ENCODE measurements at places on chromosomes 4 and X.

- DNase-seq, result no peak
Observed at GRCh38 chr4:105092768-105093167, 53.9 kb upstream of the TET2 start.

GRCh38 chr4:38497121-38497520, 166.9 kb upstream of the KLF3 start:
- no peak for DNase-seq

DNA sequence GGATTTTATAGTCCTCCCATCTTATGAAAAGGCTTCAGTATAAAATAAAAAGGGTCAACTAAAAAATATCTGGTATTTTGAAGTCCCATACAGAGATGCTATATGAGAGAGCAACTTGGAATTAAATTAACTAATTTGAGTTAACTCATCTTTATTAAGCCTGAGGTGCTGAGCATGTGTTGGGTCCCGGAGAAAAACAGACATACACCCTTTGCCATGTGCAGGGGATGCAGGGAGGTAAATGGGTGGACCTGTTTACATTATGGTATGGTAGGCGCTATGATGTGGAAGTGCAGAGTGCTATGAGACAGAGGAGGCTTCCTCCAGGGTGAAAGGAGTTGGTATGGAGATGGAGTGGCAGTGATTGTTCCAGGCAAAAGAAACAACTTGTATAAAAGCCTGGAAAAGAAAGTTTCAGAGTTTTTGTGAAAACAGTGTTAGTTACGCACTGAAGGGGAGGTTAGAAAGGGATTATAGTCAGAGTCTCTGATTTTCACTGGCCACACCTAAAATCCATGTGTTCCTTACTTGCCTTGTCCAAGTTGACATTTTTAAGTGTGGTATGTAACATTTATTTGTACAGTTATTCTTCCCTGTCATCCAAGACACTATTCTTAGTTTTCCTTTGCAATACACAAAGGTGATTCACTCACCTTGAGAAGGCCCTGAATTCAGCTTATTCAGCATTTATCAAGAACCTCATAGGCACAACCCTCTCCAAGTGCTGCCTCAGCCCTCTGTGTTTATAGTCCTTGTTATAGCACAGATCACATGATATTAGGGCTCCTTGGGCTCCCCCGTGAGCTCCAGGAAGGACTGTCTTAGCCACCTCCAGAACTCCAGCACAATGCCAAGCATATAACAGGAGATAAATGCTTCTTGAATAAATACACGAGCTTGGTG, 152.0 kb downstream of the RASL11B start:
- no peak for DNase-seq

DNA sequence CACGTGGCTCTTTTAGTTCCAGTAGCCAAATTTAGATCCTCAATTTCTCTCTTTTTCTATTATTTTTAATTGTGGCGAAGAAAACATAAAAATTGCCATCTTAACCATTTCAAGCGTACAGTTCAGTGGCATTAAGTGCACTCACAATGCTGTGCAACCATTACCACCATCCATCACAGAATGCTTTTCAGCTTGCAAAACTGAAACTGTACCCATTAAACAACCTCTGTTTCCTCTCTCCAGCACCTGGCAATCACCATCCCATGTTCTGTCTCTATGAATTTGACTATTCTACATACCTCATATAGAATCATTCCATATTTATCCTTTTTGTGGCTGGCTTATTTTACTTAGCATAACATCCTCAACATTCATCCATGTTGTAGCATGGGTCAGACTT, 74.9 kb downstream of the METTL14 start:
- DNase-seq, result no peak

DNA sequence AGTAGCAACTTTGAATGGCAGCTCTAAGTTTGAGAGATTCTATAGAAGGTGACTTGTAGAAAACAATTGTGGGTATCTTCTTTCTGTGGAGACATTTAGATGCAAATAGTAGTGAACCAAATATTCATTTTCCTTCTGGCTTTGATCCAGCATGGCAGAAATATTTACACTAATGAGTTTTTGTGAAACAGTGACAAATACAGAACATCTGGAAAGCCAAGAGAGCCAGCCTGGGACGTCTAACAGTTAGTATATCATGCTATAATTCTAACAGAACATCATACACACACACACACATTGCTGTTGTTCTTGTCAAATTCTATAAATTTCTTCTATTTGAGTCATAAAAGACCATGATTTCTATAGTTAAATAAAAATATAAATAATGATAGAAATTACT, 1777.9 kb downstream of the ARAP2 start:
- no peak for DNase-seq

- no peak for DNase-seq
Observed at GRCh38 chr4:138560448-138560847, 318.3 kb upstream of the SLC7A11 start.

- no peak for DNase-seq
Observed at GRCh38 chr4:124046190-124046589, 649.6 kb downstream of the SPRY1 start.

DNA sequence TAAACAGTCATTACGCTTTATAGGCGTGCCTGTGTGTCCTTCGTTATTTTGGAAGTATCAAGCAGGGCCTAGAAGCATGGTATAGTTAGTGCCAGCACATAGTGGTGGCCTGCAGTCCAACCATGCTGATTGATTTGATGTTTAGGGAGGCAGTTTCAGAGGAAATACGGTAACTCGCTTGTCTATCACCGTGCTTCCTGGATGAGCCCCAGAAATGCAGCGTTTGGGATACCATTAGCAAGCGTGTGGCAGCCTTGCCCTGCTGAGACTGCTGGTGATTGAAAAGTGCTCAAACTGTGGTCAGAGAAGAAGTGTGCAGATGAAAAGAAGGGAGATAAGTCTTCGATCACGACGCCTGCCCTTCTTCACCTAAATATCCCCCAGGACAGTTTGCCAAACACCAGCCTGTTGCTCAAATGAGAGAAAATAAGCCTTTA, 158.4 kb downstream of the CHIC2 start:
- DNase-seq, result no peak

DNA sequence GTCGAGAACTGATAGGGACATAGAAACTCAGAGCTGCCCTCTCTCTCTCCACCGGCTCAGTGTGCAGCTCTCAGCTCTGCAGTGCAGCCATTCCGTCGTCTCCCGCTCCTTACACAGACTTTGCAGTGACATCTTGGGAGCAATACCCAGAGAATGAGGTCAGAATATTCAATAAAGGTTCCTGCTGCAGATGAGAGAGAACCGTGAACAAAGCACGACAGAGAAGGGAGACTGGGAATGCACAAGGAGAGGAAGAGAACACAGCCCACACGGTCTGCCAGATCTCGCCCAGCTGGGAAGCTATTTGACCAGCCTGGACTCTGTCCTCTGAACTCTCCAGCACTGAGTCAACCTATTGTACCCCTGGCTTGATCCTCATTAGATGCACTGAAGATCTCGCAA, 118.0 kb upstream of the PPARGC1A start:
- DNase-seq, result no peak

DNA sequence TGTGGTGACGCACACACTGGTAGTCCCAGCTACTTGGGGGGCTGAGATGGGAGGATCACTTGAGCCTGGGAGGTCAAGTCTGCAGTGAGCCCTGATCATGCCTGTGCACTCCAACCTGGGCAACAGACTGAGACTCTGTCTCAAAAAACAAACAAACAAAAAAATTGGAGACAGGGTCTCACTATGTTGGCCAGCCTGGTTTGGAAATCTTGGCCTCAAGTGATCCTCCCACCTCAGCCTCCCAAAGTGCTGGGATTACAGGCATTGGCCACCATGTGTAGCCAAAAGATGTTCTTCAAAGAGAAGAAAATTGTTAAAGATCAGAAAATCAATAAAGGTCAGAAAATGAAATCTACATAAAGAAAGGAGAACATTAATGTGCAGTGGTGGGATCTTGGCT, 41.7 kb upstream of the ABCG2 start:
- DNase-seq, result no peak

GRCh38 chr4:154577324-154577723, 13.2 kb downstream of the FGA start:
- no peak for DNase-seq

GRCh38 chr4:24315056-24315455, 269.3 kb downstream of the DHX15 start:
- no peak for DNase-seq

- DNase-seq, result no peak
Observed at GRCh38 chr4:125710766-125711165, 396.0 kb downstream of the FAT4 start.

- no peak for DNase-seq
Observed at GRCh38 chr4:148216866-148217814, 225.1 kb downstream of the NR3C2 start.

- no peak for DNase-seq
Observed at GRCh38 chr4:104524591-104524990, 29.9 kb upstream of the CXXC4 start.

- DNase-seq, result no peak
Observed at GRCh38 chr4:188647820-188648370, 508.7 kb downstream of the TRIML1 start.

DNA sequence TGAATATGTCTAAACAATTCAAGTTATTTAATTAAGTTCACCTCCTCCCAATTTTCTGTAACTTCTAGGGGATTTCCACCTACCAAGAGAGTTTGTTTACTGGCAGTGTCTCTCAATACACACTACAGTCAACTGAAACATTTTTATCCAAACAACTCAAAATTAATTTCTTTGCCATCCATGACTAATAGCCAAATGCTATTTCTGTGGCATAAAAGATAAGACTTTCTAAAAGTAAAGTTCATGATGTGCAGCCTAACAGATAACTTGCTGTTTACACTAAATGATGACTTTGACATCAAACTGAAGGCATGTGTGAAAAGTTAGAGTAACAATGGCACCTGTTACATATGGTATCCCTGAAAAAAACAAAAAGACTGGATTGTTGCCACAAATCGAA, 7.3 kb downstream of the TAB3 start:
- no peak for DNase-seq

DNA sequence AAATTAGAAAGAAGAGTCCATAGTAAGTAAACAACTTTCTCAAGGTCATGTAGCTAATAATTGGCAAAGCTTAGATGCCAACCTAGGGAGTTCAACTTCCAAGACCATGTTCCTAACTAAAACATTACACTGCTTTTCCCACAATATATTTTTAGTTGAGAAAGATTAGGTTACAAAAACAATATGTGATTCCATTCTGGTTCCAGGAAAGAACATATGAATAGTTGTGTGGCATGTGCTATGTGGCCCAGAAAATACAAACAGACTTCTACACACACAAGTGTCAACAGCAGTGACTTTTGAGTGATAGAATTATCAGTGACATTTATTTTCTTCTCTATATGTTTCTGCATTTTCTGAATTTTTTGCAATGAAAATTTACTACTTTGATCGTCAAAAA, 62.7 kb upstream of the EDNRA start:
- DNase-seq, result no peak

GRCh38 chrX:69430785-69431184, 73.3 kb upstream of the NALF2 start:
- no peak for DNase-seq

DNA sequence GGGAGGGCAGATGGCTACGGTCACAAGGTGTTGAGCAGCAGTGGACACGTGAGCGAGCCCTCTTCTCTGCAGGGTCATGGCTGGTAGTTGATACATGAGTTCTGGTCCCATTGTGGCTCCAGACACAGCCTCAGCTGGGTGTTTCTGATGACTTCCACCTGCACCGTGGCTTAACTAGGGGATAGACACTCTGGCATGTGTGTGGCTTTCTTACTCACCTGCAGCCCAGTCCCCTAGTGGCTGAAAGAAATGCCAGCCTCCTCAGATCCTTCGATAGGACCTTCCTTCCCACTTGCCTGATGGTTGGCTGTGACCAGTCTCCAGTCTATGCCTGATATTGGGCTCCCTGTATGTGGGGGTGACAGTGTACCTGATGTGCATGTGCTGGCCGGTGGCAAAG, 5.0 kb downstream of the GPR78 start:
- DNase-seq, result no peak

DNA sequence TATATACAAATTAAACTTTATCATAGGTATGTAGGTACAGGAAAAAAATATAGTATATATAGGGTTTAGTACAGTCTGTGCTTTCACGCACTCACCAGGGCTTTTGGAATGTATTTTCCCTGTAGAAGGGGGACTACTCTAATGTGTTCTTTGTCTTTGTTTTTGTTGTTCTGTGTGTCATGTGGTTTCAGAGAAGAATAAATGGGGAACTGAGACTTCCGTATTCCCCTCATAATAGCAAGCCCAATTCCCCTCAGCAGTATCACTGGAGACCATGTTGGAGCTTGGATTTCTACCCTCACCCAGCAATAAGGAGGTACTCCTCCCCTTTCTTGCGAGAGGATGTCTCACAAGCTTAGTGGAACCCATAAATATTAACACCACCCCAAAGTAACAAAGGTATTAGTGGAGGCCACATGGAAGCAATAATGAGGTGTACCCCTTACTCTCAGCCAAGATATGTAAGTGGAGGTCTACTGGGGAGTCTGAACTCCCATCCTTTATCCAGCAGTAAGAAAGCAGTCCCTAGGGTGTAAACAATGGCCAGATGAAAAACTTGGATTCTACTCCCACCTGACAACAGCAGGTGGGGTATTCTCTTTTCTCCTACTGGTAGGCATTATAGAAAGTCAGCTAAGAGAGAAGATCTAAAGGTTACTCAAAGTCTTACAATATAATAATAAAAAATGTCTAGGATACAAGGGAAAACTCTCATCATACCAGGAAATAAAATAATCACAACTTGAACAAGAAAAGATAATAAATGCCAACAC, 805.4 kb upstream of the GALNTL6 start:
- no peak for DNase-seq

DNA sequence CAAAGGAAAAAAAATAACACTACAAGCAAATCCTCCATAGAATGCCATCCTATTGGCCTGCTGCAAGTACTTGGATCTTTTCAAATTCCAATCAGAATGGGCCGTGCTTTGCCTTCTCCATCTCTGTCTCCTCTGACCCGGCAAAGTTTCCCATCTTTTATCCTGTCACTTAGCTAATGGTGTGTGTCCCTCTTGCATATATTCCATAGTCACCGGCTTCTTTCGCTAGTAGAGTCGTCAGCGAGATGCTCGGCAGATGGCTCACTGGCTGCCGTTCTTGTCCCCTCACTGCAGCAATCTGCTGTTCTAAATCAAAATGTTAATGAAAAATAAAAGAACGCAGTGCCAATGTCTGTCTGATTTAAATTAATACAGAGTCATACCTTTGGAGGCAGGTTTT, 22.1 kb downstream of the GRIA3 start:
- no peak for DNase-seq

DNA sequence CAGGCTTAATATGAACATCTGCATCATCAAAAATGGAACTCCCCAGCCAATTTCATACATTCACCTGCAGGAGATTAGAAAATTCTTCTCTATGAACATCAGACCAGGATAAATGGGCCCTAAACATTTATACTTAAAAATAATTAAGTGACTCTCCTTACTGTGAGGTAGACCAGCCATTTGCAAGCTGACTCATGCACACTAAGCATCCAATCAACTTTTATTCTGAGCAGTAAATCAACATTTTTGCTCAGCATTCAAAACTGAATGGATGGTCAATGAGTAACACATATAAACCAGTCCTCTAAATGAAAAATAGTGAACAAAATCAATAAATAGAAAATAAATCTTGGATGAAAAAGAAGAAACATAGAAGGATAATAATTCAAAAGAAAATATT, 19.9 kb upstream of the PCDH10 start:
- no peak for DNase-seq

GRCh38 chr4:42464550-42465094, 67.3 kb downstream of the SHISA3 start:
- no peak for DNase-seq

- DNase-seq, result no peak
Observed at GRCh38 chr4:151644622-151645021, 116.2 kb downstream of the GATB start.
